Stimulated activated CD4-positive, alpha-beta T cell treated with anti-CD3 and anti-CD28 coated beads, TNF-alpha, amount 100 ng/mL, for 48 hours (primary cell): ENCODE measurements at places on chromosomes 13 and 19.

GRCh38 chr19:18203408-18203862, 407 bp downstream of the RAB3A start:
- DNase-seq = no peak

- DNase-seq = no peak
These were observed 47.6 kb downstream of the CEP89 start for GRCh38 chr19:32924200-32924599.

- DNase-seq = no peak
These were observed 88.4 kb downstream of the DNAJC15 start for GRCh38 chr13:43111559-43112400.

DNA sequence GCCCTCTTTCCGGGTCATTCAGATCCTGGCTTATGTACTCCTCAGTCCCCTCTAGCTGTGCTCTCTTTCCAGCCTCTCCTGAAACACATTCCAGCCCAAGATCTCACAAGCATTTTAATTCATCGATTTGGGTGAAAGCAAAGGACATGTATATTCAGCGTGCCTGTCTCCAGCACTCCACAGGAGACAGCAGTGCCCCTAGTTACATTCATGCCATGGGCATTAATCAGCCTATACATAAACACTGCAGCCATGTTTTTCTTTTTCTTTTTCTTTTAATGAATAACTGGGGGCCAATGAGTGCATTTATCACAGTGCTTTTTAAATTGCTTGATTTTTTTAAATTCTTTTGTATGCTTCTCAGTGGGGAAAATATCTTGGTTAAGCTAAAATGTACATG, 199.1 kb downstream of the DCT start:
- no peak for DNase-seq

DNA sequence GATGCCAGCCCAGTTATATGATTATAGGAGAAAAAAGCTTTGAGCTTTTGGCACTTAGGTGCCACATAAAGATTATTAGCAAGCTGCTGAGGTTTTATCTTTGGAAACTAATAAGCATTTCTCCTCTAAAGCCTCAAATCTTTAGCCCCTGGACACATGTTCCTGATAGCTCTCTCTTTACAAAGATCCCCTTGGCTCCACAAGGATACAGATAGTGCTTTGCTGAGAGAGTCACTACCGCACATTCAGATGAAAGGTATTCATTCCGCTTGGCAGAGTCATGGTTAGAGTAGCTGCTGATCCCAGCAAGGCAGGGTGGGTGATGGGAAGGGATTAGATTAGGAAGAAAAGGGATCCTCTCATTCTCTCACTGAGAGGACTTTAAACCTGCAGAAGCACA, 28.2 kb upstream of the PSG7 start:
- DNase-seq = no peak

- DNase-seq = no peak
These were observed 472.5 kb downstream of the COG6 start for GRCh38 chr13:40127925-40128324.

DNA sequence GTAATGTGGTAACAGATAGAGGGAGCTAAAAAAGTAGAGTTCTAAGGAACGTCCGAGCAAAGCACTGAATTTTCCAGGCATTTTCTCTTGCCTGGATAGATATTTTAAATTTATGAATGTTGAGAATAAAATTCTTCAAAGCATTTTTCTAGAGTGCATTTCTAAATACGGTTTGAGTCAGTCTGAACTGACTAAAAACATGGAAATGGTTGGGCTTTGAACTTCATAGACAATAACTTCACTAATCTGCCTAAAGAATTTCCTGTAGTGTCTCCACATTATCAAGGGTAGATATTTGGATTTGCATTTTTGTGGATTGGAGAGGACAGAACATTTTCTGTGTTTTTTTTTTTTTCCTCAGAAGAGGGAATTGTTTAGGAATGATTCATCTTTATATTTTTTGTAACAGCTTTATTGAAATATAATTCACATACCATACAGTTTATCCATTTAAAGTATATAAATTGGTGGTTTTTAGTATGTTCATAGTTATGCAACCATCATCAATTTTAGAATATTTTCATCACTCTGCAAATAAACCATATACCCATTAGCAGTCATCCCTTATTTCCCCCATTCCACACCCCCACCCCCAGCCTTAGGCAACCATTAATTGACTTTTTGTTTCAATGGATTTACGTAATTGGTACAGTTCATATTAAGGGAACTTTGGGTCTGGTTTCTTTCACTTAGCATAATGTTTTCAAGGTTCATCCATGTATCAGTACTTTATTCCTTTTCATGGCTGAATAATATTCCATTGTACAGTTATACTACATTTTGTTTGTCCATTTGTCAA, 20.7 kb downstream of the GARRE1 start:
- DNase-seq = no peak

DNA sequence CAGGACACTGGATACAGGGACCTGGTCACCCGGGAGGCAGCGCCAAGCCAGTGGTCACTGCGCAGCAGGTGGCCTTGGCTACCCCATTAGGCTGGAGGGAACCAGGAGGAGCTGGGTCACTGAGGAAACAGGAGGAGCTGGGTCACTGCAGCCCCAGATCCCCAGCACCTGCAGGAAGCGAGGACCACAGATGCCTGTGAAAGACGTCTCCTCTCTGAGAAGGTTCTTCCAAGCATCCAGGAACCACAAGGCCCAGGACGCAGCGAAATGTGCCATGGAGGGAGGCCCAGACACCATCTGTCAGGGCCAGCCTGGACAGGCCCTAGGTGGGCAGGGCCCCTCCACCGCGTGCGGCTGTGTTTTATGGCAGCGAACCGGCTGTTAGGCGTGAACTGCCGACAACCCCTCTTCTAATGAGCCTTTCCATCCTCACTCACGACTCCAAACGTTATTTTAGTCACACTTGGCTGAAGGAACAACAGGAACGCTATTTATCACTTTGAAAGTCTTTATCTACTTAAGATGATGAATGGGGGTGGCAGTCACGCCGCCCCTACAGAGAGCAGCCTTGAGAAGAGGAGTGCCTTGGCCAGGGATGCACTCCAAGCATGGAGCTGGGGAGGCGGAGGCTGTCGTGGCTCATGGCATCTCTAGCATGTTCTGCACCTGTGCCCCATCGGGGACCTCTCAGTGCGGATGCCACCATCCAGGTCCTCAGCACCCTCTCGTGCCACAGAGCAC, 53.3 kb downstream of the CEBPG start:
- DNase-seq = no peak

GRCh38 chr13:21059641-21060337, 1.6 kb downstream of the LATS2 start:
- no peak for DNase-seq

DNA sequence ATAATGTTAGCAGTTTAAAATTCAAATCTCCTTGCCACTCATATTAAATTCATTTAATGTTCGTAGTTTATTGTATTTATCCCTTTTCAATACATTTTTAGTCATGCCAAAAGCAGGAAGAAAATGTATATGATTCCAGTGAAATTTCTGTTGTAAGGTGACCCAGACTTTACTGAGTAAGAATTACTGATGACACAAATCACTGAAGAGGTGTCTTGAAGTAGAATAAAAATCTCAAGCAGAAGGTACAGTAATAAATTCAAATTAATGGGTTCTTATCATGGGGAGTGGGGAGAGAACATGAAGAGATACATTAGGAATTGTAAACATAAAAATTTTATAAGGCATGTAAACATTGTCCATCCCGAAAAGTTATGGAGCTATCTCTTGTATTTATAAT, 19.9 kb downstream of the STARD13 start:
- no peak for DNase-seq

- no peak for DNase-seq
These were observed 36.1 kb upstream of the TMEM255B start for GRCh38 chr13:113722921-113723320.
